Activated CD4-positive, alpha-beta T cell treated with anti-CD3 and anti-CD28 coated beads for 1 hour (primary cell): ENCODE measurements at places on chromosomes 16 and 17.

DNA sequence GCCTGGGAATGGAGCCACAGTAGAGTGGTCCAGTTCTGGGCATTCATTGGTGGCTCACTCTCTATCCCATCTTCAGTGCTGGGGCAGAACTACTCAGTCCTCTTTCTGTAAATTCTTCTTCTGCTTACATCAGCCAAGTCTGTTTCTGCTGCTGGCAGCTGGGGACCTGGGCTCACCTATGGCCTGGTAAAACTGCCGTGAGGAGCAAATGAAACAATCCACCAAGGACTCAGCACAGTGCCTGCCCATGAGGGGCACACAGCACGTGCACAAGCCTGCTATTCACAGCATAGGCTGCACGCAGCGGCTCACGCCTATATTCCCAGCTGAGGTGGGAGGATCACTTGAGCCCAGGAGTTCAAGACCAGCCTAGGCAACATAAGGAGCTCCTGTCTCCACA is 30.9 kb upstream of the SNN start:
- no peak for DNase-seq

DNA sequence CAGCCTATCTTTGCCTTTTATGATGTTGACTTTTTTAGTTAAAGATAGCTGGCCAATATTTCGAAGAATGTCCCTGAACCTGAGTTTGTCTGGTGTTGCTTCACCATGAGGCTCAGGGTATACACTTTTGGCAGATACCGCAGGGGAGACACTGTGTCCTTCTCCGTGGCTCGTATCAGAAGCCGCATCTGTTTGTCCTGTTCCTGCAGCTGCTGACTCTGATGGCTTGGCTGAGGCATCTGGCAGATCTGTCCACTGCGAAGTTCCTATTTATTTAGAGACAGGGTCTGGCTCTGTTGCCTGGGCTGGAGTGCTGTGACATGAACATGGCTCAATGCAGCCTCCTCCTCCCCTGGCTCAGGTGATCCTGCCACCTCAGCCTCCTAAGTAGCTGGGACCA is 93.5 kb downstream of the CRISPLD2 start:
- DNase-seq, result no peak

DNA sequence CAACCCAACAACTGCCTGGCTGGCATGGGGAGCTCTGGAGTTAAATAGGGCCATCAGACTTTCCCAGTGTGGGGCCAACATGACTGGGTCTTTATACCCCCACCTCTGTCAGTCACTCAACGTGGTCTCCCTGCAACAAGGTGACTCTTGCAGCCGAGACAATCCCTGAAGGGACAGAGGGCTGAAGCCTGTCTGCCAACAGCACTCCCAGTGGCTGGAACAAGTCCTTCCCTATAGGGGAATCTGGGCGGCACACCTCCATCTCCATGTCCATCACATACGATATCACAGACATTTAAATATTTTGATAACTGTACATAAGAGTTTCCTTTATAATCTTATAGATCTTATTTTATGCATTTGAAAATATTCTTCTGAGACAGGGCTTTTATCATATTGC is 4.8 kb upstream of the MAPT start:
- DNase-seq, result no peak

DNA sequence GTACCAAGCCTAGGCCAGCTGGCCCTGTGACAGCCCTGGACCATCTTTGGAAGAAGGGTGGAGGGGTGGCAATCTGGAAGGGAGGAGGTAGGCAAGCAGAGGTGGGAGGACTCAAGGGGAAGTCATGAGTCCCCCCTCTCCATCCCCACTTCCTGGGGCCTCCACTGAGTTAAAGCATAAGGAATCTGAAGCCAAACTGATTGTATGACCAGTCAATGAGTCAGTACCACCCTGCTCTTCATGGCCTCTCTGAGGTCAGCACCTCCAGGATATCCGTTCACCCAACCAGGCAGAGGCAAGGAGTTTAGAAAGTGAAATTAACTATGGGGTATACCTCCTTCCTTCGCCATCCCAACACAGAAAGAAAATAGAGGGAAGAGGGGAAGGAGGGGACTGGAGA is 272.7 kb downstream of the SOX9 start:
- DNase-seq, result no peak

- no peak for DNase-seq
Measured at GRCh38 chr16:55377840-55378239, 53.8 kb downstream of the IRX6 start.

DNA sequence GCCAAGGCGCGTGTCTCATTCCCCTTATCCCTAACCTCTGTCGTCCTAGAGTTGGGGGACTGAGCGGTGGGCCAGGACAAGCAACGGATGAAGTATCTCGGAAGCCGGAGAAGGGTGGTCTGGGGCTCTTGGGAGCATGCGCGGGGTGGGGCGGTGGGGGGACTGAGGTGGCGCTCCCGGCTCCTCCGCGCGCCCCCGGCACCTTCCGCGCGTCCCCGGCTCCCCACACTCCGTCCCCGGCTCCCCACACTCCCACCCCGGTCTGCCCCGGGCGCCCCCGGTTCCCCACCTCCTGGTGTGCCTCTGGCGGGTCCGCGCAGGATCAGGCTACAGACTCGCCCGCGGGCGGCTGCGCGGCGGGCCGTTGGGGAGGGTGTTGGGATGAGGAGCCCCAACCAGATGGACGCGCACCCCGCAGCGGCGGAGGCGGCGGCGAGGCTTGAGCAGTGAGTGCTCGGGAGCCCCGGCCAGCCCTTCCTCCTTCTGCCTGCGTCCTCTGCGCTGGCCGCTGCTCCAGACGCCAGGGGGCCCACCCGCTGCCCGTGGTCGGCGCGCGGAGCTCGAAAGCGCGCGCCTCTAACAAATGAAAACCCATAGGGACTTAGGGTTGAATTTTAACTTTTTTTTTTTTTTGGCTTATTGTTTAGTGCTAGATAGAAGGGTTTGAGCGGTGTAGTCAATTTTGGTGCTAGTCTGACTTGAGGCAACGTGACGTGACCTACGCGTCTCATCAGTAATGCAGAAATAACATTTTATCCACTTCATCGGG is 5.6 kb upstream of the CRYM start:
- no peak for DNase-seq

- no peak for DNase-seq
Measured at GRCh38 chr17:12040478-12040877, 19.8 kb downstream of the MAP2K4 start.

DNA sequence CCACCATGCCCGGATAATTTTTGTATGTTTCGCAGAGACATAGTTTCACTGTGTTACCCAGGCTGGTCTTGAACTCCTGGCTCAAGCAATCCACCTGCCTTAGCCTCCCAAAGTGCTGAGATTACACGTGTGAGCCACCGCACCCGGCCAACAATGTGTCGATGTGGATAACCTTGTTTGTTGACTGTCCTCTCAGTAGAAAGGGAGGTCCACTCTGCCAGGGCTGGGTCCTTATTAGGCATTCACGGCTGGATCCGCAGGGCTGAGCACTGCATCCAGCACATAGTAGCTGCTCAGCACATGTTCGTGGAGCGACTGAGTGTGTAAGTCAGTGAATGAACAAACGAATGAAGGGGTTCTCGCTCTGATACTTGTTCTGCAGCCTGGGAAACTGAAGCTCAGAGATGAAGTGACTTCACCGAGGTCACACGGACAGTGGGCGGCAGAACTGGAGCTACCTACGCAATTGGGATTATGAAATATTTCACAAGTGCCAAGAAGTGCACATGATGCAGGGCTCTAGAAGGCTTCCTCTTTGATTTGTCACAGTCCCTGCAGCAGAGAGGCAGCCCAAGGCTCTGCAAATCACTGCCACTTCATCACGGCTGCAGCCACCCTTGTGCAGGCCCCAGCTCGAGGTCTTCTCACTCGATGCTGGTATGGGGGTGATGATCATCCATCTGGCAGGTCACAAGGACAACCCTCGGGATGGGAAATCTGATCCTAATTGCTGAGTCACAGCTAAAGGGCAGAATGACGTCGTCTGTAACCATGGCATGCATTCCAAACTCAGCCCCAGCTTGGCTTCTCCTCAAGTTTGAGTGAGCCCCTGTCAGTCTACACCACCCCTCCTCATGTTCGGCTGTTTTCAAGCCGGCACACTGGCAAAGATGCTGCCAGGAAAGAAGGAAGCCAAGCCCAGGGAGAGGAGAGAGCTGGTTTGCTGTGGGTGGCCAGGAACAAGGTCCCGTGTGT is 28.0 kb upstream of the SNN start:
- no peak for DNase-seq
